ENCODE measurements at places on chromosomes 7 and 10.

DNA sequence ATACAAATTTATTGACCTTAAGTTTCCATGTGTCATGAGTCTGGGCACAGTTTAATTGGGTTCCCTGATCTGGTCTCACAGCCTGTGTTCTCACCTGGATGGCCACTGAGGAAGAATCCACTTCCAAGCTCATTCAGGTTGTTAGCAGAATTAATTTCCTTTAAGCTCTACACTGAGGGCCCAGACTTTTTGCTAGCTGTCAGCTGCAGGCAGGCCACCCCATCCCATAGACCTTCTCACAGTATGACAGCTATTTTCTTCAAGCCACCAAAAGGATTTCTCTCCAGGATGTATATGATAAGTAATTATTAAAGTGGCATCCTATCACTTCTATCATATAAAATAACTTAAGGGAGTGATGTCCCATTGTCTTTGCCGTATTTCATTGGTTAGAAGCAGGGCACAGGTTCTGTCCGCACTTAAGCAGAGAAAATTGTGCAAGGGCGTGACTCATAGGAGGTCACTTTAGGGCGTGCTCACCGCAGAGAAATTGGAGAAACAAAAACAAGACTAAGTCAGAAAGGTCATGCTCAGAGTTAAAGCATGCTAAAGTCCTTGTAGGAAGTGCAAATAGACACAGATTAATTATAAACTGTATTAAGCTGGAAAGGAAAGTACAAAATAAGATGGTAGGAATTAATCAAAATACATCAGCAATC lies 109.9 kb downstream of the AHR start:
- DNase-seq, result no peak

GRCh38 chr7:2112261-2113198 lies 120.2 kb downstream of the MAD1L1 start:
- no peak for DNase-seq

- DNase-seq, result no peak
Observed at GRCh38 chr10:124124123-124124768, 30.8 kb upstream of the CHST15 start.

- DNase-seq, result no peak
Observed at GRCh38 chr7:120684463-120684862, 173.5 kb downstream of the TSPAN12 start.

All from GM13976 (cell line).